ENCODE measurements at places on chromosomes 5 and 9.

- no peak for DNase-seq
Measured at GRCh38 chr9:93089024-93089423, 7.0 kb upstream of the CARD19 start.

- DNase-seq: no peak
Measured at GRCh38 chr9:33684831-33685230, 110.5 kb upstream of the PRSS3 start.

GRCh38 chr5:65760504-65761275 is 38.7 kb downstream of the NLN start:
- DNase-seq: no peak

DNA sequence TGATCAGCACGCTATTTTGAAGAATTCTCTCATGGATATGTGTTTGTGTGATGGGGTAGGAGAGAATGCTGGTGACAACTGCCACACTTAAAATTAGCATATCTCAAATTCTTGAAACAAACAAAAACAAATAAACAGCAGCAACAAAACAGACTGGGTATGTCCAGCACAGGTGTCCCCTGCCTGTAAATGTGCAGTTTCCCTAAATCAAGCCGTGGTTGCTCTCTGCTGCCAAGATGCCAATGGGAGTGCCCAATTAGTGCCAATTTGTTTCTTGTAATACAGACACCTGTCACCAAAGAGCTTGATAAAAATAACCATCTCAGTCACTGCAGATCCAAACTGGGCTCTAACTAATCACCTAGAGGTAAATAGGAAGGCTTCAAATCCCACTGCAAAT is 144.2 kb upstream of the SMARCA2 start:
- no peak for DNase-seq

DNA sequence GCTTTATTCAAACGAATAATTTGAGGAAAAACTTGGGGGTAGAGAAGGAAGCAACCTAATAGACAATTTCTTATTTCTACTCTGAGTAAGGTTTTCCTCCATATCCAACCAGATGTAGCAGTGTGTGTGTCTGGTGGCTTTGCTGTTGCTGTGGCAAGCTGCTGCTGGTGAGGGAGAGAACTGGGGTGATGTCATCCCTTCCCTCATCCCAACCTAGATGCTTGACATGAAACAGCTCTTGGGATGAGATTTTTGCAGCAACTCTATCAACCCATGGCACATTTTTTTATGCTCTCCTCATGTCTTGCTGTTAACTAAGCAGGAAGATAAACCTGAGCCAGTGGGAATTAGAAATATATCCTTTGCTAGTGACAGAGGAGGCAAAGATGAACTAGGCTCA is 135.8 kb downstream of the PCSK1 start:
- DNase-seq: no peak

- DNase-seq: no peak
Measured at GRCh38 chr5:55692106-55692417, 20.1 kb downstream of the SLC38A9 start.

- no peak for DNase-seq
Measured at GRCh38 chr5:137340881-137341280, 158.2 kb downstream of the SPOCK1 start.

DNA sequence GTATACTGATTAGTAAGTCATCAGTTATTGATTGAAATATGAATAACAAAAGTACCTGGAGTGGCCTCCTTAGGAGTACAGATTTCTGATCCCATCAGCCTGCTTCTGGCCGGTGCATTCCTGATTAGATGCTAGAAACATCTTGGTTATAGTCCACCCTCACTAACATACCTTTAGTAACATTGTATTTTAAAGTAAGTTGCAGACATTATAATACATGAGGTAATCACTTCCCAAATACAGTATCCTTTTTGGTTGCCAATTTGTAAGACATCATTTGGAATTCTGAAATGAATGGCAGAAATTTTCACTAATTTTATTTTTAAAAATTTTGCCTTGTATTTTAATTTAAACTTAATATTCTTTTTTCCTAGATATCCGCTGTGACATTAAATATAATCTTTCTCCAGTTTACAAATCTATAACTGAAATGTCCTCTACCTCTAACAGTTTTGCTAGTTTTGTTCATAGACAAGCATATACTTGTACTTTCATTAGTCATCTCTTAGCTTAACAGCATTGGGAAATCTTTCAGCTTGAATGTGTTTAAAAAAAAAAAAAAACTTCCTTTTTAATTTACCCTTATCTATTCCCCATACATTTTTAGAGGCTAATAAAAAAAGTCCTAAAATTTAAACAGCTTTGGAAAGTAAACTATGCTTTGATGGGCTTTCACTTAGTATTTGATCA is 178.9 kb downstream of the XRCC4 start:
- no peak for DNase-seq

DNA sequence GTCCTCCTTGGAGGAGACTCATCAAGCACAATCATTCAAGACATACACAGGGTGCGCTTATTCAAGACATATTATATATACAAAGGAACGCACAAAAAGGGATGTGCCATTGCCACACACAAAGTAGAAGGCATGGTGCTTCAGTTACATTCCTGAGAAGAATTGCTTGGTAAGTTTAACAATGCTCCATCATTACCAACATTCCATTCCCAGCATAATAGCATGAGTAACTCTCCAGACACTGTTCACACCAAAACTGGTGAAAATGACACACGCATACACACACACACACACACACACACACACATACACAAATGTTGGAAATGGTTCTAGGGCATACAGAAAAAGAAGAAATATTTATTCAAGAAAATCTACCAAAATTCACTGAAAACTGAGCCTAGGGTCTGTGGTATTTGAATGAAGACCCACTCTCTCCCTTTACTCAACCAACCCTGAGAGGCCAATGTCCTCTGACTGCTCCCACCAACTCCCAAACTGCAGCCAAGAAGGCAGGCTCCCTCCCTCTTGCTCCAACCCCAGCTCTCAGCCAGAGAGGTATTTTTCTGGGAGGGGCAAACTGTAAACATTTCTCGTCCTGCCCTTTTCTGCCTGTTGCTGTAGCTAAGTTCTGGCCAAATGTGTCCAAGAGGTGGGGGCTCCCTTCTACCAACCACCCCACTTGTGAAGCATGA is 19.9 kb downstream of the UGT3A1 start:
- DNase-seq: no peak

GRCh38 chr5:52757527-52757926 is 30.2 kb upstream of the ITGA1 start:
- DNase-seq: no peak

- DNase-seq: no peak
Measured at GRCh38 chr5:5420251-5420650, 2.2 kb upstream of the ICE1 start.

GRCh38 chr5:147539053-147539452 is 29.2 kb upstream of the DPYSL3 start:
- DNase-seq: no peak

GRCh38 chr5:176818391-176819098 is 8.2 kb downstream of the UNC5A start:
- DNase-seq: no peak

GRCh38 chr9:38202336-38202938 is 133.4 kb upstream of the SHB start:
- DNase-seq: no peak

- DNase-seq: no peak
Measured at GRCh38 chr9:87387351-87388011, 110.2 kb upstream of the DAPK1 start.

- no peak for DNase-seq
Measured at GRCh38 chr9:122197426-122197825, 31.3 kb downstream of the LHX6 start.

Data from SIG-M5 (cell line).